ENCODE measurements at places on chromosomes 13 and 19. TPM values are rescaled to one million over a fixed set of nuclear protein-coding genes. Genes with fewer than 3 reads are reported as not detected.

CD209 gene
- total RNA-seq, result 0.47 TPM

ZNF208 gene
- total RNA-seq, result under 0.01 TPM

DNA sequence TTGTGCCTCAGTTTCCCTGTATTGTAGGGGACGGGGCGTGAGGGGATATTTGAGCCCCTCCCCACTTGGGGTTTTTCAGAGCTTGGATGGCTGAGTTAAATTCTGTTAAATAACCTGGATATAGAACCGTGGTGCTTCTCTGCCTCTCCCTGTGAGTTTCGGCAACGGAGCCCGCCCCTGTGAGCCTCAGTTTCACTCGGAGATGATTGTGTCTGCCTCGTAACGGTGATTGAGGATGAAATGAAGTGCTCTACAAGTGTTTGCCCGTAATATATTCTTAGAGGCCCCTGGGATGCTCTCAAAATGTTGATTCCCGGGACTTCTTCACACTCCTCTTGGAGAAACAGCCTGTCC is 509 bp downstream of the KXD1 start:
- no peak for DNase-seq

GRCh38 chr19:32652894-32653598 is 21.9 kb downstream of the ANKRD27 start:
- DNase-seq, result no peak

DNA sequence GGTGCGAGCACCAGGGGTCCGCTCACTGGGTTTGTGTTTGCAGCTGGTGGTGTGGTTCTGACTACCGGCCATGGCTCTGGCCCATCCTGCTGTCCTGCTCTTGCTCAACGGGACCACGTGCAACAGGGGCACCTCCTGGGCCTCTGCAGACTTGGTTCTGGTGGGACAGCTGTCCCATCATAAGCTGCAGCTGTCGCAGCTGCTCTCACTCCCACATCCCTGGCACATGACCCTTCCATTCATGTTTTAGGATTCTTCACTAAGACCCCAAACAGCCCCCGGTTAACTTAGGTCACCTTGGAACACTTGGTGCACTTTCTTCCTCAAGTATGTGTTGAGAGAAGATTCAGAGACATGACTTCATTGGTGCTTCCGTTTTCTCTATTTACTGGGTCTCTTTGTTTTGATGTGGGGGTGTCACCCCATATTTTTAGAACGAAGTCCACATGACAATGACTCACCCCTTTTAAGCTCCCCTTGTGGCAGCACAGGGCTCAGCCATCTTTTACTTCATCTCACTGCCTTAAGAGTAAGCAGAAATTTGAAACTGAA is 68.4 kb upstream of the ARHGEF7 start:
- no peak for DNase-seq

- DNase-seq, result no peak
Measured at GRCh38 chr19:11881151-11881800, 6.3 kb upstream of the ZNF69 start.

DNA sequence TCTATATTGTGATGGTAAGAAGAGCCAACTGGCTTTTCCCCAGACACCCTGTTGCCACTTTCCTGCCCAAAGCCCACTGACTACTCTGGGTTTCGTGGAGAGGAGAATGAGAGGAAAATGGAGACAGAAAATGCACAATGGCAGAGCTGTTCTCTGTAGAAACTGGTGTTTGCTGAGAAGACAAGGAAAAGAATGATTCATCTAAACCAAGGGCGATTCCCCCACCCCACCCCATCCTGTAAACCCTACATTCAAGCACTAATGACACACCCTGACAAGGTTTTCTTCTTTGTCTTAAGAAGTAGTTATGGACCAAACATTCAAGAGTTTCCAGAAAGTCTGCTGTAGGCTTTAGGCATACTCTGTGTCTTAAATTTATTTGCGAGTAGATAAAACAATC is 68.8 kb downstream of the DOCK9 start:
- DNase-seq, result no peak

- no peak for DNase-seq
Measured at GRCh38 chr19:39645800-39646411, 9.8 kb upstream of the LGALS16 start.

DNA sequence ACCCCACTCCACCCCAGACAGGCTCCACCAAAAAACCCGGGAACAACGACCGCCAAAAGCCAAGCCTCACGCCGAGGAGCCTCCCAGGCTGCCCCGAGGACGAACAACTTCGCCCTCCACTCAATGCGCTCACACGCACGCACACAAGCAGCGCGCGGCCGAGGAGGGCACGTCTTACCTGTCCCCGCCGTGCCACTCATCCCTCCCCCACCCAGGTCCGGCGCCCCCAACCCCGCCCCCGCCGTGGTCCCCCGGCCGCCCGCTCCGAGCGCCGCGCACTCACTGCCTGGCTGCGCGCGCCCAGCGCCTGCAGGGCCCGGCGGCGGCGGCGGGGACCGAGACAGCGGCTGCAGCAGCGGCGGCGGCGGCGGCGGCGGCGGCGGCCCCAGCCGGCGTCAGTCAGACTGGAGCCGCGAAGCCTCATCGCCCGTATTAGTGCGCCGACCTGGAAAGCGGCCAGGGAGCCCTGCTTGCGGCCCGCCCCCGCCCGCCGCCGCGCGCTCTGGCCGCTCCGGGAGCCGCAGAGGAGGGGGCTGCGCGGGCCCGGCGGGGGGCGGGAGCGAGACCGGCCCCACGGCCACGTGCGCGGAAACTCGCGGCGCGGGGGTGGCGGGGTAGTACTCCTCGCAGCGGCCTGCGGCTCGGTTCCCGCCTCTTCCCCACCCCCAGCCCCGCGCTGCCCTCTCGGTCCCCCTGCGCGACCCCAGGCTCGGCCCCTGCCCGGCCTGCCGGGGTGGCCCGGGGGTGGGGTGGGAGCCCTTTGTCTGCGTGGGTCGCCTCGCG is at the start of gene SMAD9:
Gene SMAD9, minus strand, starts transcription at position 406 of the 783 bp plus-strand sequence. CDS start 40,549 bp downstream, outside the sequence.
- DNase-seq, result peak; percentile 9

DNA sequence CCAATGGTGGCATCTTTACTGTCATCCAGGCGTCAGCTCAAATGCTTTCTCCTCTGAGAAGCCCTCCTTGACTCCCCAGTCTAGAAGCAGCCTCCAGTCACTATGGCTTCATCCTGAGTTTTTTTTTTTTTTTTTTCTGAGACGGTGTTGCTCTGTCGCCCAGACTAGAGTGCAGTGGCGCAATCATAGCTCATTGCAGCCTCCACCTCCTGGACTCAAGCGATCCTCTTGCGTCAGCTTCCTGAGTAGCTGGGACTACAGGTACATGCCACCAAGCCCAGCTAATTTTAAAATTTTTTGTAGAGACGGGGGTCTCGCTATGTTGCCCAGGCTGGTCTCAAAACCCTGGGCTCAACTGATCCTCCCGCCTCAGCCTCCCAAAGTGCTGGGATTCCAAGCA is 4.2 kb downstream of the NRTN start:
- DNase-seq, result no peak

- no peak for DNase-seq
Measured at GRCh38 chr13:99131410-99131809, 69.2 kb upstream of the UBAC2 start.
